HAP-1 (cell line): ENCODE measurements at places on chromosomes 4 and X.

GRCh38 chr4:3405176-3405575 is 36.6 kb upstream of the HGFAC start:
- no peak for DNase-seq

DNA sequence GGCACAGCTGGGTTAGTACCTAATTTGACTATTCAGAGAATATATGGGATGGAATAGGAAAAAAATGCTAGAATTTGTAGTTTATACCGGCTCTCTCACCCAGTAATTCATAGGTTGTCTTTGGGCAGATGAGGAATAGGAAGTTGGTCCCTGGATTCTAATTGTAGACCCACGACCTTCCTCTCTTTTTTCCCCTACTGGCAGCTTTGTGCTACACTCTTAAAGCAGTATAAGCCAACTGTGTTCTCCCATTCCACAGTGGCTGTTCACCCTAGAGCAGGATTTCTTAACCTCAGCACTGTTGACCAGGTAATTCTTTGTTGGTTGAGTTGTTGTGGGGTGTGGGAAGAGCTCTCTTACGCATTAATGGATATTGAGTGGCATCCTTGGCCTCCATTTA is 92.9 kb downstream of the FNIP2 start:
- DNase-seq = no peak

- DNase-seq = peak; percentile 89
These were observed 35.0 kb downstream of the NUDT11 start for GRCh38 chrX:51461053-51462044.

- DNase-seq = no peak
These were observed 48.3 kb downstream of the ENPP6 start for GRCh38 chr4:184169225-184169867.

GRCh38 chr4:187084701-187085100 is 361.0 kb upstream of the FAT1 start:
- DNase-seq = no peak

DNA sequence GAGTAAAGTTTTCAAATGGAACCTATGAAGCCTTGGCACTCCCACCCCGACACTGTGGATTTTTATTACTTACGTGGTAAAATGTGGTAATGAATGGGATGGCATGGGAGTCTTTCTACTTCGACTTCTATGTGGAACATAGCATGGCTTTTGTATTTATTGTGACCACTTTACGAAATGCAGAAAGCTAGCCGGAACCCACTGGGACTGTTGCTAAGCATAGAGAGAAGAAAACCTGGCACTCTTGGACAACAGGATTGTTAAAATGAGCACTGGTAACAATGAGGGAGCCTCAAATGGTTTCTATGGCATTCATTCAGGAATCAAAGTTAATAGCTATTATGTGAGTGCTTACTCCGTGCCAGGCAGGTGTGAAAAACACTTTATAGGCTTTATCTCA is 113.3 kb downstream of the PDS5A start:
- DNase-seq = no peak

DNA sequence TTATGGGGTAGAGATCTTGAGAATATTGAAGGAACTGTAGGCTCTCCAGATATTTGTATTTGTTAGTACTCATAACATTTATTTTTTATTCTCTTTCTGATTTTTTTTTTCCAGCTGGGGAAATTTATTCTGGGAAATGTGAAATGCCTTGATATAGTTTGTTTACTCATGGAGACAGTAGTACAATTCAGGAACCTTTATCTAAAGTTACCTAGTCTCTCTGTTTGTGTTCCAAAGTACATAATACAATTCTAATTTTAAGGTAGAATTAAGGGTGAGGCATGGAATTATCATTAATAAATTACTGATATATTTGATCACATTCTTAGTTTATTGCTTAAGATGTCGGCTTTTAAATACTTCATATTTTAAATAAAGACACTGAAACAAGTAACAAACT is 114.0 kb downstream of the RS1 start:
- no peak for DNase-seq

DNA sequence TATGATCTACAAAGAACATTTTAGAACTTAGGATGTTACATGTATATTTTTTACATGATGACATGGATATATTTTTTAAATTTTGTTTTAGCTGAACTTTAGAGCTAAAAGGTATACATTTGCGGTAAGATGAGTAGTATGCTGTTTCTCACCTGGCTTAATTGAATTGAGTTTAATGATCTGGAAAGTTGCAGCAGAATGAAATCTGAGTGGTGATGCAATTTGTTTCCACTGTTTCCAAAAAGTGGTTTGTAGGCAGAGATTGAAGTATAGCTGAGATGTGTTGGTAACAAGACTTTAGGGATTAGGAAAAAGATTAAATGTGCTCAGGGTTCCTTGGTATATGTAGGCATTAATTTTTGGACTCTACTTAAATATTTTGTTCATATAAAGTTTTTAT is 68.1 kb downstream of the HPF1 start:
- DNase-seq = no peak

- DNase-seq = no peak
These were observed 25.4 kb downstream of the SEC31A start for GRCh38 chr4:82865592-82865991.

DNA sequence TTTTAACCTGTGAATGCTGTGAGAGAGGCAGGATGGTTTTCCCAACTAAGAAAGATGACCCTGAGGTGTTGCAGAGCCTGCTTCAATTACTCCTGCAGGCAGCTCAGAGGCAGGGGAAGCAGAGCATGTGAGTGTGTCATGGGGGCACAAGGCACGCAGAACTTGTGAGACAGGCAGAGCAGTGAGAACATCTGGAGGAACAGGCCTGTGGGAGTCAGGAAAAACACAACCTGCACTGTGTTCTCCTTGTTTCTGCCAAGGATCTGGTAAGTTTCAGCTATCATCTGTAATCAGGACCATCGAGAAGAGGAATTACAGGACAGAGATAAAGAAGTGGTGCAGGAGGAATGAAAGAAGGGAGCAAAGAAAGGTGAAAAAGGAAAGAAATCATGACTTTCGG is 741.8 kb upstream of the INTU start:
- no peak for DNase-seq

DNA sequence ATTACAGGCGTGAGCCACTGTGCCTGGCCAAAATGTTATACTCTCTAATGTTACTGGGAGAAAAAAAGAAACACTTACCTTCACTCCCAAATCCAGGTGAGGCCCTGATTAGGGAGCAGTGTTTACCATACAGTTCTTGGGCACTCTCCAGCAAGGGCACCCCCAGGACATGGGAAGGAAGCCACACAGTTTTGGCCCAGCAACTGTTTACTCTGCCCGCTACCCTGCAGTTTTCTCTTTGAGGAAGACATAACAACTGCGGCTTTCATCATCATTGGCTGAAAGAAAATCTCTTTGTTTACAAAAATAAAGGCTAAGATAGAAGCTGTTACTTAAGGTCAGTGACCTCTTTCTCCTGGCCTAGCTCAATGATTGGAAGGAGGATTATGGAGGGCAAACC is 145.5 kb upstream of the DUSP21 start:
- no peak for DNase-seq

DNA sequence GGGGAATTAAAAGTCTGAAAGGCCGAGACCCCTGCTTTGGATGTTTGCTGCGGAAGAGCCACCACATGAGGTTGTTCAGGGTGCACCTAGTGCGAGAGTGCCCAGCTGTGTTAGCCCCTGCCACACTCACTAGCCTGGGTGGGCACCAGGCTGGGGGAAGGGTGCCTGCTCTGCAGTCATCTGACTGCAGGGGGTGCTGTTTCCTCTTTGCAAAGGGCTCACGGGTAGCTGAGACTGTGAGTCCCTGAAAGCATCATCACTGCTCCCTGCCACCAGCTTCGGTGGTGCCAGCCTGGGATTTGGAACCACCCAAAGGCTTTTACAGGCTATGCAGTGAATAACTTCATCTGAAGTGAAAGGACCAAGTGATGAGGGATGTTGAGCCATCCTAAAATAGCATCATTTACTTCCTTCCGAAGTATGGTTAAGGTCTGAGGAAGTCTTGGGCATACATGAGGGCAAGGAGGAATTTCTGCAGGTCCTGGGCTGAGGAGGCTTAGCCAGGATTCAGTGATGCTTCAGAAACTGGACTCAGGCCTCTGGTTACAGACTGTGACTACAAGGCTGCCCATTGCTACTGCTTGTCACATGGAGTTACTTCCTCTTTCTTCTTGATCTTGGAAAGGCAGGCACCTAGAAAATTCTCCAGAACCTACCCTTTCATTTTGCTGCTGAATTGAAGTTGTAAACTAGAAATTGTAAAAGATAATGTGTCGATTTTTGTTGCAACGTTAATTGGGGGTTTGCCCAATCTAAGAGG is 293.2 kb upstream of the PRPS2 start:
- DNase-seq = no peak

- DNase-seq = peak; percentile 15
These were observed 105.1 kb downstream of the ADRA2C start for GRCh38 chr4:3871181-3871852.

DNA sequence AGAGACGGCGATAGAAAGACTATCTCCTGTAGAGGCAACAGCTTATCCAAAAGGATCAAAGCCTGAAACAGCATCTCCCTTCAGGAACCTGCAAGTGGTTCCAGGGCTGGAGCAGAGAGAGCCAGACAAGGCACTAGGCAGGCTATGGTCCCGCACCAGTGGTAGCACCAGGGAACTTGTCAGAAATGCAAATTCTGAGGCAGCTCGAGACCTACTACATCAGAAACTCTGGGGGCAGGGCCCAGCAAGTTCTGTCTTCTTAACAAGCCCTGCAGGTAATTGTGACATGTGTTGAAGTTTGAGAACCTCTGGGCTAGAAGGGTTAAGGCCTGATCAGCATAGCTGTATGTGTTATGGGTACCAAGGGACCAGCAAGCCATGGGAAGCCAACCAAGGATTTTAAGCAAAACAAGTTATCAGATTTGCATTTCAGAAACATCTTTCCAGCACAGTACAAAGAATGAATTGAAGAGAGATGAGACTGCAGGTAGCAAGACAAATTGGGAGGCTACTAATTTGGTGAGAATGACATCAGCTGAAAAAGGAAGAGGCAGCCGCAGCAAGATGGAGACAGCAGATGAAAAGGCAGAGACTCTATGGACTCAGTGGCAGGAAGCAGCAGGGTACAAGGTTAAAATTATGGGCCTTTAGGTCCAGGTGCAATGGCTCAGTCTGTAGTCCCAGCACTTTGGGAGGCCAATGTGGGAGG is 139.7 kb downstream of the TSPAN5 start:
- DNase-seq = no peak

GRCh38 chr4:165184220-165184619 is 23.1 kb upstream of the KLHL2 start:
- no peak for DNase-seq

DNA sequence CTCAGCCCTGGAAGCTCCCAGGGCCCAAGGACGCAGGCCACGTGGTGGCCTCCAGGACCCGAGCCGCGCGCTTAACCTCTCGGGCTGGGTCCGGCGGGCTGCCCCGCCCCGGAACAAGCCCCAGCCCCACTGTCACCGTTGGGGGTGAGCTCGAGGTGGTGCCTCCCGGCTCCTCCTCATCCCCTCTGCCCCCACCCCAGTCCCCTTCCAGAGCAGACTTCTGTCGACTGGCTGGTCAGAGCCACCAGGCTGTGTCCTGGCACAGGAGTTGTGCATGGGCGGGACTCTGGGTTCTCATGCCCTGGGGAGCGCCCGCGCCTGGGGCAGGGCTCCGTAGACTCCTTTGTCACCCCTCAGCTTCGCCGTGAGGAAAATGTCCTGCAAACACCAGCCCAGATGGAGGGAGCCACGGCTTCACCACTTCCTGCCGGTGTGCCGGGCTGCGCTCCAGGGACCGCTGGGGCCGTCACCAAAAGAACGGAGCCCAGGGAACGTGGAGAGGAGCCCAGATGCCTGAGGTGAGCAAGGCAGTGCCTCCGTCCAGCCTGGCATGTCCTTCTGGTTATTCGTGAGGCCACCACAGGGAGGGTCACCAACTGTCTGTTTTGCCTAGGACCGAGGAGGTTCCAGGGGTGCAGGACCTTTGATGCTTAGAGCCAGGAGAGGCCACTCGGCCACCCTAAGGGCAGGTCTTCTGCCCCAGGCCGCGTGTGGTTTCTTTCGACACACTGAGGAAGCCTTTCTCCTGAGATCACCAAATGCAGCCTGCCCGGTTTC is 7.1 kb upstream of the RGS12 start:
- no peak for DNase-seq

- no peak for DNase-seq
These were observed 275.9 kb downstream of the ARHGAP10 start for GRCh38 chr4:148007792-148008191.

- no peak for DNase-seq
These were observed 94.4 kb downstream of the IL15 start for GRCh38 chr4:141730805-141731204.

- peak; percentile 90 for DNase-seq
These were observed at the start of the genes SATL1 and ZNF711 for GRCh38 chrX:85243761-85244449. SATL1 (minus strand) TSS chrX:85243779; CDS start chrX:85108968, 134,811 bp downstream. ZNF711 (plus strand) TSS chrX:85243991; CDS start chrX:85247573, 3,582 bp downstream.

DNA sequence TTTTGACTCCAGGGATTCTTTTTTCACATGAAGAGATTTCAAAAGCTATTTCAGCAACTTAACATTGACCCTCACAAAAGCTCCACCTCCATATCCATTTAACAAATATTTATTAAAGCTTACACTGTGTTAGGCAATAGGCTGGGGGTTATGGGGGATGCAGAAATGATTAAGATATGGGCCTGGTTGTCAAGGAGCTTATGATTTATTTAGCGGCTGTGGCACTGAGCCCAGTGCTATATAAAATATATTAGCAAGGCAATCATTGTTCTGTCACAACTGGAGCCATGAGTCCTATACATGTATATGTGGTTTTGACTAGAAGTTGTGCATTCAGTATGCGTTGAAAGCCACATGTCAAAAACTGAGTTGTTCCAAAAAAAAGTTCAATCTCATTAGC is 131.1 kb downstream of the GPC3 start:
- no peak for DNase-seq

DNA sequence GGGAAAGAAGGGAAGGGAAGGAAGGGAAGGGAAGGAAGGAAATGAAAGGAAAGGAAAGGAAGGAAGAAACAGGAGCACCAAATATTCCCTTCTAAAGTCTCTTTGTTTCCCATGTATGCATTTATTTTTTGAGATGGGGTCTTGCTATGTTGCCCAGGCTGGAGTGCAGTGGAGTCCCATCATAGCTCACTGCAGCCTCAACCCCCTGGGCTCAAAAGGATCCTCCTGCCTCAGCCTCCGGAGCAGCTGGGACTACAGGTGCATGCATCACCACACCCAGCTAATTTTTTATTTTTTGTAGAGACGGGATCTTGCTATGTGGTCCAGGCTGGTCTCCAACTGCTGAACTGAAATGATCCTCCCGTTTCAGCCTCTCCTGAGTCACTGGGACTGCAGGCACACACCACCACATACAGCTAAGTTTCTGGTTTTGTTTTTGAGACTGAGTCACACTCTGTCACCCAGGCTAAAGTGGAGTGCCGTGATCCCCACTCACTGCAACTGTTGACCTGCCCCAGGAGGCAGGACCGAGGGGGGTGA is 102.8 kb downstream of the CRLF2 start:
- no peak for DNase-seq
